ENCODE measurements at places on chromosomes 6 and 20.
A peak's percentile ranks its signal among the peaks of the same experiment; 100 is the strongest.

GRCh38 chr6:37343248-37343647, 10.5 kb upstream of the RNF8 start:
- DNase-seq: no peak

DNA sequence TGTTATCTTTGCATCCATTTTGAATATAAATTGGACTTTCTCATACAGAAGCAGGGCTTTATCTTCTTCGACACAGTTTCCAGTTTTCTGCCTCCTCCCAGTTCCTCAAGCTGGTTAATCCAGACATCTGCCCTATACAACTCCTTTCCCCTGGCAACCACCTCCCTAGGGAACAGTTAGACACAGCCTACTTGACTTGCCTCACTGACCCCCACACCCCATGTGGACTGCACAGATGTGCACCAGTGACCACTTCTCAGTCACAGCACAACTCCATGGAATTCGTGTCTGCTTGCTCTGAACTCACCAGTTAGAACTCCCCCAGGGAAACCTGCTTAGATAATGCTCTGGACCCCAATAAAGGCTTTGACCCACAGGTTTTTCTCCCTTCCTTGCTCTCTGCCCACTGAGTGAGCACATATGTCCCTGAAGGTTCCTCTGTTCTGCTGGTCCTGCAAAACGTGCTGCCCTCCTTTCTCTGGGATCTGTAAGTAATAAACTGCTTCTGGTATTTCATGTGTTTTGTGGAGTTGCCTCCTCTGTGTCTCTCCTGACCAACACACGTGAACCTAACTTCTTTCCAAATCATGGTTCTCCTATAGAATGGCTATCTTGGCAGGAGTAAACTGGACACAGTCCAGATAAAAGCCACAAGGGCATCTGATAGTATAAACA, 351.2 kb downstream of the CD83 start:
- no peak for DNase-seq

- no peak for DNase-seq
Observed at GRCh38 chr6:83594941-83595340, 82.6 kb downstream of the PRSS35 start.

DNA sequence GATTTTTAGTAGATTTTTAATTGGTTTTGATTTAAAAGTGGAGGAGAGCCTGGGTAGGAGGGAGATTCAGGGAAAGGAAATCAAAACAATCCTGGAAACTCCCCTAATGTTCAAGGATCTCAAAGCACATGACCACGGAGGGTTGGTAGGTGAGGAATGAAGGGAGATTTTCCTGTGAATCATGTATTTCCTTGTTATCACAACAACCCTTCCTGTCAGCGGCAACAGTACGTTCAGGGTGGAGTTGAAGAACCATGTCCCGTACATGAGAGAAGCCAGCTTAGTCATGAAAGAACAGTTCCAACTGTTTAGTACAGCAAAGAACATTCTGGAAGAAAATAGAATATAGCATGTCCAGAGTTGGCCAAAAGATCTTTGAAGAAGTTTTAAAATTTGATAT, 79.4 kb upstream of the SCAF8 start:
- DNase-seq: no peak

DNA sequence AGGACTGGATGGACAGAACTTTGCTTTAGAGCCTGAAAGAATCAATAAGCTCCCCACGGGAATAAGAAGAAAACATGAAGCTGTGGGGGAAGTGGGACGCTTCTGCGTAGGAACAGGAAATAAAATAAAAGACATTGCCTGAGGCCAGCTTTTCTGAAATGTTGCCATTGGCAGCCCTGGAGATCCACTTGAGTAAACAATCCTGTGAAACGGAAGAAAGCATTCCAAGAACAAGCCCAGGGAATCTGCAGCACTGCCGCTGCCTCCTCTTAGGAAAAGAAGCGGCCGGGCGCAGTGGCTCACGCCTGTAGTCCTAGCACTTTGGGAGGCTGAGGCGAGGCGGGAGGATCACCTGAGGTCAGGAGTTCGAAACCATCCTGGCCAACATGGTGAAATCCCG, 182.3 kb upstream of the RALGAPA2 start:
- DNase-seq: no peak

DNA sequence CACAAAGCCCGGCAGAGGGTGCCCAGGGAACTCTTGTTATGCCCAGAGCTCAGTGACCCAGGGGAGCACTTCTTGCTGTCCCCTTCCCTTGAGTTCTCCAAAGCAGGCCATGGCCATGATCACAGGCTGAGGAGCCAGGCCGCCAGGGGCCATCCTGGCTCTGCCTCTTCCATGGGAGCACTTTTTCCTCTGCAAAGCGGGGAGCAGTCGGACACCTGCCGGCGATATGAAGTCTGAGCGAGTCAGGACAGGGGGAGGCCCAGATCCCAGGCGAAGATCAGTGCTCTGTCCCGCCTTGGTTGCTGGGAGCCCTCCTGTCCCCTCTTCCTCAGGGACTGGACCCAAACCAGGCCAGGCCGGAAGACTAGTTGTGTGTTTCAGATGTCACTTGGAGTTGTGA, 67.9 kb downstream of the TCP11 start:
- DNase-seq: no peak

DNA sequence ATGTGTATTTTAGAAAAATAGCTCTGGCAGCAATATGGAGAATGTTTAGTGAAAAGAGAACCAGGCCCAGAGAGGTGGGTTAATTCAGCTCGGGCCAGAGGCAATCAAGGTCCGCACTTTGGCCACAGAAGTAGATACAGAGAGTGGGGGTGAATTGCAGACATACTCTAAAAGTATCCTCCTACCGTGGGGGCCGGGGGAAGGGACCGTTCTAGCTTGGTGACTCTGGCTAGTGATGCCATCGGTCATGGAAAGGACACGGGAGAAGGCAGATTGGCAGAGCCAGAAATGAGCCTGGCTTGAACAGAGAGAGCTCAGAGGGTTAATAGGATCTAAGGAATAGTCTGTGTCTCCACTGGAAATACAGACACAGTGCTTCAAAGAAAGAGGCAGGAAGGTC, 173.1 kb downstream of the MTHFD1L start:
- DNase-seq: no peak

DNA sequence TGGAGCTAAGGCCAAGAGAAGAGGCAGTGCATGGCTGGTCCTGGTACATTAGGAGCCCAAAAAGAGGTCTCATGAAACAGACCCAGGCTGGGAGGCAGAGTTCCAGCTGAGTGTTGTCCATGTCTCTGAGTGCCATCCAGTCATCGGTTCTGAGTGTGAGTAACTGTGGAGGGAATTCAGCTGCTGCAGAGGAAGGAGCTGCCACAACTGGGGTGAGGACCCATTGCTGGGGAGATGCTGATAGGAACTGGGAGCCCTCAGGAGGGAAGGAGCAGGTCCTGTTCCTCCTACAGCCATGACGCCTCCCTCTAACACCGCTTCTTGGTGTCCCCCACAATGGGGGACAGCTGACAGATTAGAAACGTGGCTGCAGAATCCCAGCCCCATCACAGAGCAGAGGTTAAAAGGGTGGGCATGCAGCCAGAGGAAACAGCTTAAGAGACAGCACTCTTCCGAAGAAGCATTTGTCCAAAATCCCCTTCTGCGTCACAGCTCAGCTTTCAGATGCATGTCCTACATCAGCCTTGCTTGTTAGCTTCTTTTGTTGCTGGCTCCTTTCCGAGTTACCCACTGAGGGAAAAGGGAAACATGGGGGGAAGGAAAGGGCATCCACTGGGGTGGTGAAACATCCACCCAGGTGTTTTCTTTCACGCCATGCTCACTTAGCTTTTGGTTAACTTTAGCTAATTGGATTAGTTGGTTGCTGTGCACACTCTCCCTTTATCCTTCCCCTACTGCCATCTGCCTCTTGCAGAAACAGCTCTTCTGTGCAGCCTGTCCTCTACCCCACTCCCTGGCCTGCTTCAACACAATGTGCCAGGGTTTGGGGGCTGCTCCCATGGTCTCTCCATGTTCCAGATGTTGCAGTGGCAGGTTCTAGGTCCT, 239.2 kb downstream of the SYNDIG1 start:
- no peak for DNase-seq

- no peak for DNase-seq
Observed at GRCh38 chr6:36285797-36286196, 15.9 kb downstream of the PNPLA1 start.

- DNase-seq: no peak
Observed at GRCh38 chr6:106059331-106059730, 26.8 kb upstream of the PRDM1 start.

DNA sequence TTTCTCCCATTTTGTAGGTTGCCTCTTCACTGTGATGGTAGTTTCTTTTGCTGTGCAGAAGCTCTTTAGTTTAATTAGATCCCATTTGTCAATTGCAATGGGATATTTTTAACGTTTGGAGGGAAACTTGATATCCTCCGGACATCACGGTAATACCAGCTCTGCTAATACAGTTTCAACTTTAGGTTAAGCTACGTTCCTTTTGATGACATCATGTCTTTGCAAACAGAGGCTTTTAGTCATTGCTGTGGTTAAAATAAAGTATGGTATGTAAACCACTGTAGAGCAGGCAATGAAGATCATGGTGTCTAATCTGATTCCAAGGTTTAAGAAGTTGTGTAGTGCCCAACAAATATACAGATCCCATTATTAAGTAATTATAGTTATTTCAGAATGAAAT, 168.0 kb upstream of the CHD6 start:
- no peak for DNase-seq

DNA sequence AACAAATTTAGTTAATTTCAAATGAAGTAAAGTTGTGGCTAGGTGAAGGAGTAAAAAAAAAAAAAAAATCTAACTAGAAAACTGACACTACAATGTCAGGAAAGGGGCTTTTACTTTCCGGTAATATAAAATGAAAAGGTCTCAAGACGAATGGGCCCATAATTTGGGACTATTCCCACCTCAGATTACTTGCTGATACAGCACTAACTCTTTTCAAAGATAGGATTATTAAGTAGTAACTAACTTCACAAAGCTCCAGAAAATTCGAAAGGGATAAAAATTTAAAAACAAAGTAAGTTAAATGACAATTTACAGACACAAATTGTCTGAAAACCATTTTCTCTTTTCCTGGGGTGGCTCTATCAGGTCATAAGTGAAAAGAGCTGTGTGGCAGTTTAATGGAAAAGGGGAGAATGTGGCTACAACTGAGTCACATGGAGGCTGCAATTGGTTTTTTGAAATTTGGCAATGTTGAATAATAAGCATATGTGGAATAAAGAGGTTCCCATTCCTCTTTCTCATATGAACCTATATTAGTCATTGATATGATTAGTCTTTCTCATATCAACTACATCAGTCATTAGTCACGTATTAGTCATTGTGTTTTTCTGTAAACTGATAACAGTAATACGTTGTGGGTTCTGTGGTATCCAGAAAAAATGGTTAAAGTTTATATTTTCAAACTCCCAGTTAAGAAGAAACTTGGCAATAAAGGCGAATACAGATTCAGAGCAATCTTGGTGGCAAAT, 78.0 kb downstream of the RWDD2A start:
- no peak for DNase-seq

DNA sequence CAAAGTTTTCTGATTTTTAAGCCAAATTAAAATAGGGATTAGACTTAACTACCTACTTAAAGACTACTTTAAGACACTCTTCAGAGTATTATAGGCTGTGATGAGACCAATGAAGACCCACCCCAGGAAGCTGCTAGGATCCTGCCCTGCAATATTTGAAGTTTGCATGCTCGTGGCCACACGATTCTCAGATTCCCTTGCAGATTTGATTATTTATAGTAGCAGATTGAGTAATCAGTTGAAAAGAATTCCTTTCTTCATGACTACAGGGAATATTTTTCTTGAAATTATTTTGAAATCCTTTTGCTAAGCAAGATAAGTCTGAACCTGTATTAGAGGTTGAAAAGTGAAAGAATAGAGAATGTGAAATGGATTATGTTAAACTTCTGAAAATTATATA, 122.3 kb downstream of the B3GAT2 start:
- DNase-seq: no peak

DNA sequence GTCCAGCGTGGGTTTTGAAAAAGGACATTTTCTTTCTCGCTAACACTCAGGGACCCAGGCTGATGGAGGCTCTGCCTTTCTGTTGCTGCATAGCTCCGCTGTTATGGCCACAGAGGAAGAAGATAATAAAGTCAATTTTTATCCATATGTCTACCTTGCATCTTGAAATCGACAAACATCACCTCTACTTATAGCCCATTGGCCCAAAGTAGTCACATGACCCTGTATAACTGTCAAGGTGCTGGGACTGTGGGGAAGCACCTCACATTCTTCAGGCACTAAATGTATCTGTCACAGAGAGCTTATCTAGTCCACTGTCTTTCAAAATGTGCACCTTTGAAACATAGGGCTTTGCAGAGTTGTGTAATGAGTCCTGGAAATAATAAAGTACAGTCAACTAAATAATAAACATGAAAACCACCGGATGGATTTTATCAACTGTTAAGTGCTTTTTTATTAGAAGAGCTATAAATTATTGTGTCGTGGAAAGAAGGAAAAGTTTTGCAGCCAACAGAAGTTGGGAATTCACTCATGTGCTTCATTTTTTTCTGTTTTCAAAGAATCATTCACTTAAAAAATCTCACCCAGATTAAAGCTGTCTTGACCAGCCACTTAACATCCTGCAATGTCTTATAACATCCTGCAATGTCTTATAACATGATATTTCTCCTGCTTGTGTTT, 47.7 kb upstream of the RCAN2 start:
- DNase-seq: no peak

DNA sequence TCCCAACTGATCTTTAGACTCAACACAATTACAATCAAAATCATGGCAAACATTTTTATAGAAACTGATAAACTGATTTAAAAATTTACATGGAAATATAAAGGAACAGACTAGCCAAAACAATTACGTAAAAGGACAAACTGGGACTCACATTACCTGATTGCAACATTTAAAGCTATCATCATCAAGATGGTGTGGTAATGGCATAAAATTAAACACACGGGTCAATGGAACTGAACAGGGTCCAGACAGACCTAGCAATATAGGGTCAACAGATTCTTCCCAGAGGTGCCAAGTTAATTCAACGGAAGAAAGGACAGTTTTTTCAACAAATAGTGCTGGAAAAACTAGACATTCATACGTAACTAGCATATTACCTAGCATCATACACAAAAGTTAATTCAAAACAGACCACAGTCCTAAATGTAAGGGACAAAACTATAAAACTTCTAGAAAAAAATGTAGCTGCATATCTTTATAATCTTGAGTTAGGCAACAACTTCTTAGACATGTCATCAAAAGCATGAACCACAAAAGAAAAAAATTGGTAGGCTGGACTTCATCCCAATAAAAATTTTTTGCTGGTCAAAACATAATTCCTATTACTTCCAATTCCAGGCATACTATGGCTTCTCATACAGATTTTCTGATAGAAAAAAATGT, 147.4 kb upstream of the BEND6 start:
- DNase-seq: no peak

DNA sequence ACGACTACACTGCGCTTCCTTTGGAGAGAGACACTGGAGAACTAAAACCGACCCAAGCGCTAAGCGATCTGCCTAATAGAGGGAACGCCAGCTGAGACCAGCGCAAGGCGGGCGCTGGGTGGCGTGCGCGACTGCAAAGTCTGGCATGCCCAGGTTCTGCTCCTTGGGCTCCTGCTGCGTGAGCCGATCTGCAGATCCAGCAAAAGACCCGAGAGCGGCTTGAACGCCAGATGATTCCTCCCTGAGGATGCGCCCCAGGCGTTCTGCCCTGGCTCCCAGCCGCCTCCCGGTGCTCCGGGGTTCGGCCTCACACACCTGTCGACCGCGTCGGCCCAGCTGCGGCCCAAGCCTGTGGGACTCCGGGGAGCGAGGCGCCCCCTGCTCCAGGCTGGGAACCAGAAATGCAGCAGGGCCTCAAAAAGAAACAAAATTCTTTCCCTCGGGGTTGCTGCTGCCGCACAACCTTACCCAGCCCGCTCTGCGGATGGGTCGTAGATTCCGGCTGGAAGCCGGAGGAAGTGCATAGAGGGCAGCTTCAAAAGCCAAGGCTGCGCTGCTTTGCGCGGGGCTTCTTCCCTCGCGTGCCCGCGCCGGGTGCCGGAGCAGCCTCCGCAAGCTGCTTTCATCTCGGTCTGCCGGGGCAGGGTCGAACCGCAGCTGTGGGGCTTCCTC, 17.9 kb upstream of the PRDM13 start:
- DNase-seq: peak; percentile 37

All from stimulated activated CD8-positive, alpha-beta memory T cell treated with anti-CD3 and anti-CD28 coated beads, Interleukin-2, amount 100 ng/mL, for 1 hour (primary cell).